ENCODE measurements at places on chromosomes 1 and 21. TPM values are rescaled to one million over a fixed set of nuclear protein-coding genes. Genes with fewer than 3 reads are reported as not detected.

Gene IQGAP3
- total RNA-seq: 38.8 TPM

Gene FCRLA
- total RNA-seq: 0.25 TPM

Gene SLC45A1
- total RNA-seq: 13.8 TPM

Gene SRGAP2B
- 31.2 TPM for total RNA-seq

Gene OPRD1
- total RNA-seq: not detected

Gene SPRR4
- not detected for total RNA-seq

Gene ARID1A
- total RNA-seq: 62.8 TPM

Gene RORC
- total RNA-seq: 1.3 TPM

Gene LINGO4
- not detected for total RNA-seq

Gene RAB42
- total RNA-seq: not detected

Gene FAM177B
- not detected for total RNA-seq

Gene LCE1A
- not detected for total RNA-seq

Gene CAMK2N1
- 20.5 TPM for total RNA-seq

DNA sequence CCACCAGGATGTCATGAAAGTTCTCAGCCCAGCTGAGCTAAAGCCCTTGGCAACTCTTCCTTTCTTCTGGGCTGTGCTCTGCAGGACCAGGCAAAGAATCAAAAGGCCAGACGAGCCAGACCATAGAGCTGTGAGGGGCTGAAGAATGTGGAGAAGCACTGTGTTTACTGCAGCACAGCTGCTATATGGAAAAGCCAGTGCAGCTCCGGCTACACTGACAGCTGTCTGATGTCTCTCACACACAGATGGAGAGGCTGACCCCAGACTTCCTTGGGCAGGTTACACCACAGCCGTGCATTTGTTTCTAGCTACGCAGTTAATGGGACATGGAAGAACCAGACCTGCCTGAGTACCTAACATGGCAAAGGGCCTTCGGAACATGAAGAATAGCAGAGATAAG, 40.3 kb downstream of the CD247 start:
- no peak for DNase-seq

- no peak for DNase-seq
These were observed 29.6 kb downstream of the RGS5 start for GRCh38 chr1:163173121-163173520.

DNA sequence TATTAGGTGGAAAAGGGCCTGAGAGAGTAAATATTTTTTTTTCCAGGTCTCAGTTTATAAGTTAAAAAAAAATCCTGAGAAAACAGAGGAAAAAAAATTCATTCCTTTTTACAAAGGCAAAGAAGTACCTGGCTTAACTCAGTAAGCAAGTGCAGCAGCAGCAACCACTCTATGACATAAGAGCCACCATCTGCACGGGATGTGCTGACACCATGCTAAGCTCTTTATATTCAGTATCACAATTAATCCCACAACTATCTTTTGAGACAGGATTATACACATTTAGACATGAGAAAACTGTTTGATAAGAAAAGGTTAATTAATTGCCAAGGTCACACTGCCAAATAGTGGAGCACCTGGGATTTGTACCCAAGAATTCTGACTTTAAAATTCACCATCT, 13.4 kb upstream of the DPT start:
- no peak for DNase-seq

- peak; percentile 38 for DNase-seq
These were observed 1.1 kb upstream of the GUCA2A start for GRCh38 chr1:42165511-42166210.

- DNase-seq: no peak
These were observed 77.0 kb downstream of the VWA5B1 start for GRCh38 chr1:20367626-20368025.

GRCh38 chr1:116123837-116124533, 12.8 kb downstream of the MAB21L3 start:
- no peak for DNase-seq

- DNase-seq: no peak
These were observed 552 bp upstream of the ZNF496 start for GRCh38 chr1:247332215-247332622.

DNA sequence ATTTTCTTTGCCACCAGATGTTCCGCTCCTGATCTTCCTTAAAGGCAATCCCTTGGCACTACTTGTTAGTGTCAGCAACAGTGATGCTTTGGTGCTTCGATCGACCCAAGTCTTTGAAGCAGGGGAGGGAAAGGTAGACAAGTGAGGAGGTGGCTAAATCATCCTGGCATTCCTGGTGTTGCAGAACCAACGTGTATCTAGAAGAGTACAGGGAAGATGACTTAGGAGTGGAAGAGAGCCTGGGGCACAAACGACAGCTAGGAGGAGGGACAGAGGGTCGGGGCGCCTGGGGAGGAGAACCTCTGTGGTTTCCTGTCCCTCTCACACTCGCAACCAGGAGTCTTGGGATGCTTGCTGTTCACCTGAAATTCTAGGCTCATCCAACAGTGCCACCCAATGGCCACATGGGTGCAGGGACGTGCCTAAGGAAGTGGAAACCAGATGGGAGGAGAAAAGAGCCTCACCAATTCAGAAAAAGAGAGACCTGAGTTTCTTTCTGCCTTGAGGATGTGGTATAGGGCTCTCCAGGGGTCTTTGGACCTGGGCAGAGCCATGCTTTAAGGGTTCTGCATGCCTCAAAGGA, 9.5 kb upstream of the KCNA2 start:
- DNase-seq: peak; percentile 66

DNA sequence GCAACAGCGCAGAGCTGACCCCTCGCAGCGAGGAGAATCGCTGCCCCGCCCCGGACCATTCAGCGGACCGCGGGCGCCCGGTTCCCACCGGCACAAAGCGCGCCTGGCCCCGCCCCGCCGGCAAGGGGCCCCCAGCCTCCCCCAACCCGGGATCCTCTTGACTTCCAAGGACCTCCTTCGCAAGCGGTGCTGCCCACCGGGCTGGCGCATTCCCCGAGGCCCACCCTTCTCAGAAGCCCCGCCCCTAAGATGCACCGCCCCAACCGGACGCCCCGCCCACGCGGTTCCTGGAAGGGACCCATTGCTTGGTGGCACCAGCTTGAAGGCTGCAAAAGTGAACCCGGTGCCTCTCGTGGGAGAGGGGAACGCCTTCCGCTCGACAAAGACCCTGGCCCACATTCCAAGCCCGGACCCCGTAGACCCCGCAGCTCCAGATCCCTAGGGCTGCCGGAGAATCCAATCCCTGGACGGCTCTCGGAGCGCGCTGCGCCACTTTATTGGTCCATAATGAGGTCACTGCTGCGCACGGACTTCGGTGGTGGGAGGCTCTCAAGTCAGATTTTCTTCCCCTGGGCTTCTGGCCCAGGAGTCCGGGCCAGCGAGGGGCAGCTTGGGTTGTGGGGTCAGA, 2.0 kb downstream of the HES3 start:
- DNase-seq: no peak

GRCh38 chr1:1880617-1881312, 10.1 kb downstream of the GNB1 start:
- DNase-seq: no peak

DNA sequence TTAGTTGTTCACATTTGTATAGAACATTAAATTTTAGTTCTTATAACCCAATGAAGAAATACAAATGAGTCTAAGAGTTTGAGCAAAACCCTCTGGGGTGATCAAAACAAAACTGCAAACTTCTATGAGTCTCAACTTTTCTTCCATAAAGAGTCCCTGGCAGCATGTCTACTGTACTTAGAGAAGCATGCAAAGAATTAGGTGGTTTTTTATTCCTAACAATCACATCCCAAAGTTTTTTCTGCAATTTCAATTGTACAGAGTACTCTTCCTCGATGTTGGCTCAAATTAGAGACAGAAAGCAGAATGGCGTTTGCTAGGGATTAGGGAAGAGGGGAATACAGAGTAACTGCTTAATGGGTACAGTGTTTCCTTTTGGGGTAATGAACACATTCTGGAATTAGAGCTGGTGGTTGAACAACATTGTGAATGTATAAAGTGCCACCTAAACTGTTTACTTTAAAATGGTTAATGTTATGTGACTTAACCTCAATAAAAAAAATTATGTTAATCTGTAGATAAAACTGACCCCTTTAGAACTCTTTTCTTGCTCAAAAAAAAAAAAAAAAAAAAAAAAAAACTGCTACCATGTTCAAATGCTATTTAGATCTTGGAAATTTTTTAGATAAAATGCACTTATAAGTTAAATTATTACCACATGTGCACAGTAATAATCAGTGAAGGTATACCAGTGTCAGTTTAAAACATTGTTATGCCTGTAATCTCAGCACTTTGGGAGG, 4.8 kb downstream of the RC3H1 start:
- DNase-seq: no peak

DNA sequence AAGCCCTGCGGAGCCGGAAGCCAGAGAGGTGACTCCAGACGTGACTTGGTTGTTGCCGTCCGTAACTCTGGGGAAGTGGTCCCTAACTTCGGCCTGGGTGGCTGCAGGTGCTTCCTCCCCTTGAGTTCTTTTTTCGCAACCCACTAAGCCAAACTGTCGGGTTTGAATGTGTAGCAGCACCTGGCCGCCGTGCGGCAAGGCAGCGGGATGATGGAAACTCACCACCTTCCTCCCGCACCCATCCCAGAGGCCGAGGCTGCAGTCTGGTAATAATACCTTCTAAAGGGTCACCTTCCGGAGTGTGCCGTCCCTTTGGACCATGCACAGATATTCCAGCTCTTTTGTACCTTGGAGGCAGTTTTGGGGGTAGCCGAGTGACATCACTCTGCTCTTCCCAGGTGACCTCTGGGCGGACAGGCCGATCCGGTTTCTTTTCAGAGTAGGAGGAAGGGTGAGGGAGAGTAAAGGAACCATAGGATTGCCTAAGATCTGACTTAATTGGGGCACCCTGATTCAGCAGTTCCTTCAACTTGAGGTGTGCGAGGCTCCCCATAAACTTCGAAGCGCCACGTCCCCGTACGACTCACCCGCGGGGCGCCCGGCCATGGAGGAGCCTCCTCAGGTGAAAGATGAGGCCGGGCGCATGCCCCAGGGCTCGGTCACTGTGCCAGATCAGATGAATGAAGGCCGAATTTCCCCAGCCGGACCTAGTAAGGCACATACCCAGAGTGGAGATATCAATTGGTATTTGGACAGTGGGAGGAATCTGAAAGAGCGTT, 1.0 kb downstream of the KCNK1 start:
- DNase-seq: no peak

GRCh38 chr1:54547601-54548388, at the start of gene ACOT11:
Gene ACOT11, plus strand, starts transcription at chr1:54548228. Its CDS starts 82 bp downstream, at chr1:54548310.
- no peak for DNase-seq

DNA sequence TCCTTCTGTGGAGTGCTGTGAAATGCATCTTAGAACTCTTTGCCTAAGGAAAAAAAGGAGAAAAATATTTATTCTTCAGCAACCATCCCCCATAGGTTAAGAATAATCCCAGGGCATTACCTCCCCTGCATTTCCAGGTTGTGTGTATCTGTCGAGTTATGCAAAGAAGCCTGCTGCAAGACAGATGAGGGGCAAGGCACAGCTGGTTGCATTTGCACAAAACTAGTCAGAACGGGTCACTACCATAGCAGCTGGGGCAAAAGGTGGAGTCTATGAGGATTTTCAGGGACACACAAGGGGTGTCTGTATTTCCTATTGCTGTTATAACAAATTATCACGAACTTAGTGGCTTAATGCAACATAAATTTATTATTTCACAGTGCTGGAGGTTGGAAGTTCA, 443.4 kb upstream of the C1orf87 start:
- DNase-seq: no peak

- no peak for DNase-seq
These were observed 35.2 kb downstream of the ZNF670 start for GRCh38 chr1:247043406-247043805.

DNA sequence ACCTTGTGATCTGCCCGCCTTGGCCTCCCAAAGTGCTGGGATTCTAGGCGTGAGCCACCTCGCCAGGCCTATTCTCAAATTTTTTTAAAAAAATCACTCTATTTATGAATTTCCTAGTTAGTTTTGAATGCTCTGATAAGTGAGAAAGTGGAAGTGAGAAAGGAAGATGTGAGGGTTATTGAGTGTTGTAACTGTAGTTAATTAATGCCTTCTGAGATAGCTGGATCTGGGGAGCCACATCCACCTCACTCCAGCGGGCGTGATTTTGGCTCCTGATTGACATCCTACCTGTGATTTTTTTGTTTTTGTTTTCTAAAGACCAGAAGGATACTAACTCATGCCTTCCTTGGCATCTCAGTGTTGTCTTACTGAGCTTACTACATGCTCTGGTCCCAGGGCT, 65.6 kb downstream of the ST3GAL3 start:
- no peak for DNase-seq

- no peak for DNase-seq
These were observed 25.0 kb upstream of the CHRM3 start for GRCh38 chr1:239361403-239361802.

GRCh38 chr1:186858923-186859322, 30.2 kb downstream of the PLA2G4A start:
- DNase-seq: no peak

DNA sequence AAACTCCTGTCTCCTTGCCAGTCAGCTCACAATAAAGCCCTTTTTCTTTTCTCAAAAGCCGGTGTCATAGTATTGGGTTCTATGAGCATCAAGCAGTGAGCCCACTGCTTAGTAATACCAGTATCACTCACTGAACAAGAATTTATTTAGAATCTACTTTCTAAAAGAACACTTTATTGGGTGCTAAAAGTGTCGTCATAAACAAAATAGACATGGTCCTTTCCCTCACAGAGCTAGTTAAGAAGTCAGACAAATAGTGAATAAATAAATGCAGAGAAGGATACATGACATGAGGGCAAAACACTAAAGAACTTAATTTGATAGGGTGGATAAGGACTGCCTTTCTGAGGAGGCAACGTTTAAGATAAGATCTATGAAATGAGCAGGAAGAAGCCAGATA, 32.2 kb downstream of the EVI5 start:
- no peak for DNase-seq

DNA sequence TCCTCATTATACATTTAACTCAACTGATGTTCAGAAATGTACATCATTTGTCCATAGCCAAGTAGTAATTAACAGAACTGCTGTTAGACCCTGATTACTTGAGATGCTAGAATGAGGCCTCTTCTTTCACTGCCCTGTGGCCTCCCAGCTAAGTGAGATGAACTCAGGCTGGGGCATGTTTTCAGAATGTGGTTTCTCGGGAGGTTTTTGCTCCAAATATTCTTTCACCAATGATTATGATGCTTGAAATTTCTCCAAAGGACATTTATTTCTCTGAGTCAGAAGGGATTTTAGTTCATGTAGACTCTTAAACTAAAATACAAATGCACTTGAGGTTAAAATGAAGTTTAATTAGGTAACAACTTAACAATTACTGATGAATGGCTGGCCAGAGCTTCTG, 34.6 kb upstream of the ADAMTS5 start:
- DNase-seq: no peak

DNA sequence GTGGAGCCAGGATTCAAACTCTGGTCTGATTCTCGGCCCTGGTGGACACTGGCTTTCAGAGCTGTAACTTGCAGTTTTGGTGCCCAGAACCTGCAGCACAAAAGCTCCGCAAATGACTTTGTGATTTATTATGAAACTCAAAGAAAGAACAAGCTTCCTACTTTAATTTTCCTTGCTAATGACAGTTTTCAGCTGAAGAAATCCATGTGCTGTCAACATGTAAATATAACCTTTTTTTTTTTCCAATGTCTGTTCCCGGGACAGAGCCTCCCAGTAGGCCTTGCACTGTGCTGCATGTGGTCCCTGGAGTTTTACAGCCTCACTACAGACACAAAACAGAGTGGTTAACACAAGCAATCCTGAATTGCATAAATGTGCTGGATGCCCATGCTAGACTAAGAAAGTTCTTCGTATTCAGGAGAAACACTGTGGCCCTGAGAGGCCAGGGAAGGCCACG, 62.3 kb upstream of the ANGPTL1 start:
- no peak for DNase-seq

GRCh38 chr1:74834261-74834660, 101.3 kb downstream of the TYW3 start:
- no peak for DNase-seq

- DNase-seq: peak; percentile 59
These were observed 3.4 kb upstream of the FAM131C start for GRCh38 chr1:16076865-16077238.

GRCh38 chr1:37471345-37472231, 2.8 kb upstream of the ZC3H12A start:
- peak; percentile 66 for DNase-seq
